ENCODE measurements at places on chromosomes 1 and 21. TPM values are rescaled to one million over a fixed set of nuclear protein-coding genes. Genes with fewer than 3 reads are reported as not detected.

DNA sequence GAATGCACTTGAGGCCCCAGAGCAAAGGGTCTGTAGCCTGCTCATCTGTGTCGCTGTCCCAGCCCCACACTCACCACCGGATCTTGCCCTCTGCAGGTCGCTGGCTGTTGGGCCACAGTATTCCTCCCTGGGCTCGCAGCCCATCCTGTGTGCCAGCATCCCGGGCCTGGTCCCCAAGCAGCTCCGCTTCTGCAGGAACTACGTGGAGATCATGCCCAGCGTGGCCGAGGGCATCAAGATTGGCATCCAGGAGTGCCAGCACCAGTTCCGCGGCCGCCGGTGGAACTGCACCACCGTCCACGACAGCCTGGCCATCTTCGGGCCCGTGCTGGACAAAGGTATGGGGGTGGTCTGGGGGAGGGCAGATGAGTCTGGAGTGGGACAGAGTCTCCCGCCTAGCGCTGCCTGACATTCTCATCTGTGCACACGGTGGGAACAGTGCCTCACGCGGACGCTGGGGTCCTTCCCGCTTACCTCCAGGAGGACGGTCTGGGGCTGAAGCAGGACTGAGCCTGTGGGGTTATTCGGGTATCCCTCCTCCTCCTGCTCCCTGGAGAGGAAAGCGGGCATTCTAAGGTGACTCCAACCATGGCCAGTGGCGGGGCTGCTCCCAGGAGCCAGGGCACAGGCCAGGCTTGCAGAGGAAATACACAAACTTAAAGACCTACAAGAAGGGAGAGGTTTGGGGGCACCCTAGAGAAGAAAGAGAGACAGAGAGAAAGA lies 15.9 kb downstream of the WNT3A start:
- DNase-seq: no peak

GRCh38 chr21:32475162-32475812 lies 62.8 kb downstream of the EVA1C start:
- no peak for DNase-seq

Gene TTC22
- total RNA-seq: 4.3 TPM

Gene TMEM269
- total RNA-seq: not detected

Gene VHLL
- not detected for total RNA-seq

DNA sequence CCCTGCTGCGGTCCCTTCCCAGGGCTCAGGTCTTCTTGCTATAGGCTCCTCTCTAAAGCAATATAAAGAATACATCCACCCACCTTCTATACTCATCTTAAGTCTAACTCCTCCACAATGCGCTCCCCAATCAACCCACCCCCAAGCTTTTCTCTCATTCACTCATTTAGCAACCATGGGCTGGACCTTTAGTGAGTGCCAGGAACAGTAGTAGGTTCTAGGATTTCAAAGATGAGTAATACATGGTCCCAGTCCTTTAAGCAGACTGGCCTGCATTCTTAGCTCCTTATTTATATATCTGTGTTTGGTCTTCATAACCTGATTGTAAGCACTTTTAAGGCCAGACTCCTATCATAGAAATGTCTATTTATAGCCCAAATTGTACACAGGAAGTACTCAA lies 5.9 kb downstream of the CAMK1G start:
- no peak for DNase-seq

Gene CKS1B
- 289 TPM for total RNA-seq

DNA sequence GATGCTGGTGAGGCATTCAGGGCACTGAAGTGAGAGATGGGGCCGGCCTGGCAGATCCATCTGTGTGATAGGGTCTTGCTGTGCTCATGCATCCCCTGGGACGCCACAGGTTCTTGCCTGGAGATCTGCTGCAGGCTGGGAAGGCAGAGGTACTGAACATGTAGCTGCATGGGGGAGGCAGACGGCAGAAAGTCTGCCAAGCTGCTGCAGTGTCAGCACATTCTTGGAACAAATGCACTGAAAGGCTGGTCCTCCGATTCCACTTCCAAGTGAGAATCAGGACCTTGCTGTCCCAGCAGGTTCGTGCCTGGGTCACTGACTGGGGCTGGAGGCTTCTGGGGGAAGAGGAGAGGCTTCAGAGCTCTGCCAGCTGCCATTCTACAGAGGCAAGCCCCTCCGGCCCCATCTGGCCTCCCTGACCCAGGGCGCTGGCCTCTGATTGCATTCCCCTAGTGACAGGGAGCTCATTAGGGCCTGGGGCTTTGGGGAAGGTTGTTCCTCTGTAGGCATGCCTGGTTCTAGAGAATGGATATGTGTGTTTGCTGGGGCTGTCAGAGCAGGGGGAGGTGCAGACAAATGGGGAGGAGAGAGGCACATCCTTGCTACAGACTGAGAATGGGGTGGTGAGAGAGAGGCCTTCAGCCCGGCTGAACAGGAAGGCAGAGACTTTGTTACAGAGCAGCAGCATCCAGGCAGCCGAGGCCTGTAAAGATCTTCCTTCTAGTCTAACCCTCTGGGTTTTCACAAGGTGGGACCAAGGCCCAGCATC lies 174.0 kb downstream of the TRABD2B start:
- no peak for DNase-seq

GRCh38 chr1:209207701-209208286 lies 375.7 kb upstream of the CAMK1G start:
- no peak for DNase-seq

Gene RGS8
- not detected for total RNA-seq

GRCh38 chr1:192557841-192558595 lies 17.6 kb upstream of the RGS1 start:
- DNase-seq: no peak

Gene MROH7
- total RNA-seq: not detected

Gene MAGI3
- total RNA-seq: 5.4 TPM

Gene SLC1A7
- not detected for total RNA-seq

Gene MAN1C1
- 0.63 TPM for total RNA-seq

DNA sequence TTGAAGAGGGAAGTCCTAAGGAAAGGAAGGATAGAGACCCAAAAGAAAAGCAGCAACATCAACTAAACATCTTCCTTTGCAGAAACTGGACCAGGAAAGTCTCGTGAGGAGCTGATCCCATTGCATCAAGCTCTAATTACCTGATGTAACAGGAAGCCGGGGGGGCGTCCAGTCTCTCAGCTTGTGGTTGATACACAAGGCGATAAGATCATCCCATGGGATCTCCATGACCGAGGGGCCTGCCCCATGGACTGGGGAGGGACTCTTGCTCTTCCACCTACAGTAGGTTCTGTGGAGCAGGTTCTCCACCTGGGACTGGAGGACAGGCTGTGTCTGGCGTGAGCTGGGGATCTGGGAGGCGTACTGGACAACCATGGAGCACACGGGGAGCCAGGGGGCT lies 14.8 kb upstream of the LSS start:
- DNase-seq: no peak

DNA sequence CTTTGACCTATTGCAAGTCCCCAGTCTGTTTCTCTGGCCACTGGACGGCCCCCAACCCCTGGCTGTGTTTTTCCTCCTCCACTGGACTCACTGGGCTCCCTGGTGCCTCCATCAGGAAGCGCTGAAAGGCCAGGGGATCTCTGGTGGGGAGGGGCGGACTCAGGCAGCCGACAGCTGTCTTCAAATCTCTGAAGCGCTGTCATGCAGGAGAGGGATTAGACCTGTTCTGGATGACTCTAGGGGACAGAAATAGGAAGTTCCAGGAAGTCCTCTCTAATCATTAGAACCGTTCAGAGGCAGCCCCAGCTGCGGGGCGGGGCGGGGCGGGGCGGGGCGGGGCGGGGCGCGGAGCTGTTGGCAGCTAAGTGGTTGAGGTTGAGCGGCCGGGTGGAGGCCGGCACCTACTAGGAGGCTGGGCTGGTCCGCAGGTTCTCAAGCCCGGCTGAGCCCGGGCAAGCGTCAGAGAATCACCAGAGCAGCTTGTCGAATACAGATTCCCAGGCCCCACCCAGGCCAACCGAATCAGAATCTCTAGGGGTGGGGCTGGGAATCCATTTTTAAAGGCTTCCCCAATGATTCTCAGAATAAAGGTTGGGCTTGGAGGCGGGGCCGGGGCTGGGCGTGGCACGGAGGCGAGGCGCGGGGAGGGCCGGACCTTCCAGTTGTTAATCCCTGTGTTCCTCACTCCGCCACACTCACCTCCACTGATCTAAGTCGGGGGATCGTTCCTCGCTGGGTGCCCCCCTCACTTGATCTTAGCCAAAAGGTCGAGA lies 11.4 kb upstream of the PHLDA3 start:
- DNase-seq: no peak
